ENCODE measurements at places on chromosomes 7 and 10.

DNA sequence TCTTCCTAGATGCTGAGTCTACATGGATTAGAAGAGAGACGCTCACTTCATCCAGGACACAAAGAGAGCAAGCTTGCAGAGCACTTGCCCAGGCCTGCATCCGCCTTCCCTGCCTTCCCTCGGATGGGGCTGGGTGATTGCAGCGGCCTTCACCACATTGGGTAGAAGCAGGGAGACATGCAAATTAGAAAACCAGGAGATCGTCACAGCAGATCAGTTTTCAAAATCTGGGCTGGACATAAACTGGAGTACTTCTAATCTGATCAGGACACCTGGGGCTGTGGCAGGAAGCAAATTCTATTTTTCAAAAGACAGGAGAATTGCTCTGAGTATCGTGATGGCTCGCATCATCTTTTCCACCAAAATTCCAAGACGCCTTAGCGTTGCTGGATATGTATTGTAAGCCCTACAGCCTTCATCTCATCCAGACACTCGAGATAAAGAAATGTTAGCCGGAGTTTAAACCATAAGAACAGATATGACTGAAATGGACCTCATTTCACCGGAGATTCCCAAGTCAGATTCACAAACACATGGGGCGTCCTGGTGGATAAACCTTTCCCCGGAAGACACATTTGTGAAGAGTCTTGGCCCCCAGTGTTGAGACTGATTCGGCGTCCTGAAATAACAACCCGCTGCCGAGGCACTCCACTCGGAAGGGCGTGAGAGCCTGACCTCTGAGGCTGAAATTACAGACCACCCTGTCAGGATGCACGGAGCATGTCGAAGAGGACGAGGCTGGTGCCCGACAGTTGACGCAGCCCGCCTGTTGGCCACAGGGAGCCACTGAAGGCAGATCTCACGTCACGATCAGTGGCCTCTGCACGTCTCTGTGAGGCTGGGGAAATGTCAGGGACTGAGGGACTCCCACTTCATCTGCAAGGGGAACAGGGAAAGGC lies 91.2 kb upstream of the PARD3 start:
- no peak for DNase-seq

GRCh38 chr7:32481176-32481575 lies 9.0 kb downstream of the LSM5 start:
- no peak for DNase-seq

- no peak for DNase-seq
Measured at GRCh38 chr7:7522421-7522820, 13.3 kb downstream of the COL28A1 start.

DNA sequence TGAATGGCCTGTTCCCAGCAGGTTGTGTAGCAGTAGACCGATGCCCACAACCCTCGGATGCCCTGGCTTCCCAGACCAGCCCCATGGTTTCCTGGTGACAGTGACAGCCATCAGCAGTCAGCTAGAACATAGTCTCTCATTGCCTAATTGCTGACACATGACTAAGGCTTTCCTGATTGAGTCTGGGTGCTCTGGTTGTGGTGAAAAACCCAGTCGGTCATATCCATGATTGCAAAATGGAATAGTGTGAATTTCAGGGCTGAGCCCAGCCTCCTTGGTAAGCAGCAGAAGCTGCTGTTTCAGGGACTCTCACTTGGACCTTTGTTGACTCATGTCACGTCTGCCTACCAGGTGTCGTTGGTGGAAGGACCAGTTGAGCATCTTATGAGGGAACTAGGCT lies 36.6 kb downstream of the POR start:
- no peak for DNase-seq

- DNase-seq: no peak
Measured at GRCh38 chr7:151367284-151367683, 25.7 kb downstream of the NUB1 start.

DNA sequence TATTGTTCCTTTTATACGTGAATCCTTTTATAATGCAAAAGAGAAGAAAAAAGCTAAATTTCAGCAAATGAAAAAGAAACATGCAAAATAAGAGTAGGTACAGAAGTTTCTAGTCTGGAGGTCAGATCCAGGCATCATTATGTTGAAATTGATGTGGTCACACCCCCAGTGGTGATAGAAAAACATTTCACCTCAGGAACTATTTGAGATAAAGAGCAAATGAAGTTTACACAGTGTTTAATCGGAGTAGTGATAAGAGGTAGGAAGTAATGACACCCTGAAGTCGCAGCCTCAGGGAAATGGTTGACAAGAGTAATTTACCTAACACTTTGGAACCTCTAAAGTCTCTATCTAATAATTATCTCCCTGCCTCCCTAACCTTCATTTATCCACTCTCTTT lies 536.0 kb upstream of the STEAP1 start:
- DNase-seq: no peak

GRCh38 chr10:49152663-49153062 lies 18.8 kb upstream of the FAM170B start:
- DNase-seq: no peak

- DNase-seq: no peak
Measured at GRCh38 chr7:99188221-99188620, 19.7 kb downstream of the KPNA7 start.

DNA sequence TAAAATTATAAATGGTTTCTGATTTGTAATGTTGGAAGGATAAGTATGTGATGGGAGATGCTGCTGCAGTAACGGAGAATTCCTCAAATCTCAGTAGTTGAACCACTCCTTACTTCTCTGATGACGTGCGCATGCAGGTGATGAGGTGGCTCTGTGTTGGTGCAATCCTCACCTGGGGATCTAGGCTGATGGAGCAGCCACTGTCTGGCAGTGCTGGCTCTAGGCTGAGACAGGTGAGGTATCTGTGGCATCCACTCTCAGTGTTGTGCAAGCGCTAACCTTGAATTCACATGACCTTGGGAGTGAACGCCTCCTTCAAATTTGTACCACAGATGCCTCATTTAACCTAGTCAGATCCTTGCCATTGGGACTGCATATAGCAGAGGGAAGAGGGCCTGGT lies 35.0 kb downstream of the LHFPL3 start:
- no peak for DNase-seq

- DNase-seq: no peak
Measured at GRCh38 chr7:107186240-107186639, 17.4 kb downstream of the HBP1 start.

DNA sequence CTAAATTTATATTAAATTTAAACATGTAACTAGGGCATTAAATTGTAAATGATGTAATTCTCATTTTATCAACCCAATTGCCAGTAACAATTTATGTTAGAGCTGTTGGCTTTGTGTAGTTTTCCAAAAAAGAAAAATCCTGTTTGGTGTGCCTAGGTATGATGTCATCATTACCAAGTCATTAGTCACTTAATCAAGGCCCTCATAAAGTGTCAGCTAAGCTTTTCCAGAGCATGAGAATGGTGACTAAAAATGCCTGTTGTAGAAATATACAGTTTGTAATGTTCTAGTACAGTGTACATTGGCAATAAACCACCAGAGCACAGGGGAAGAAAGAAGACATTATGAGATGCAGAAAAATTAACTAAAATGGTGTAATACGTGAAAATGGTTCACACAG lies 593.8 kb upstream of the ANKRD30A start:
- no peak for DNase-seq

GRCh38 chr7:46003161-46003560 lies 82.1 kb upstream of the IGFBP3 start:
- DNase-seq: no peak

GRCh38 chr7:93145354-93145753 lies 2.8 kb downstream of the SAMD9L start:
- no peak for DNase-seq
